ENCODE measurements at places on chromosomes 7 and 10.
A peak's percentile ranks its signal among the peaks of the same experiment; 100 is the strongest.

- DNase-seq: no peak
Measured at GRCh38 chr7:74121401-74122249, 38.0 kb downstream of the LIMK1 start.

DNA sequence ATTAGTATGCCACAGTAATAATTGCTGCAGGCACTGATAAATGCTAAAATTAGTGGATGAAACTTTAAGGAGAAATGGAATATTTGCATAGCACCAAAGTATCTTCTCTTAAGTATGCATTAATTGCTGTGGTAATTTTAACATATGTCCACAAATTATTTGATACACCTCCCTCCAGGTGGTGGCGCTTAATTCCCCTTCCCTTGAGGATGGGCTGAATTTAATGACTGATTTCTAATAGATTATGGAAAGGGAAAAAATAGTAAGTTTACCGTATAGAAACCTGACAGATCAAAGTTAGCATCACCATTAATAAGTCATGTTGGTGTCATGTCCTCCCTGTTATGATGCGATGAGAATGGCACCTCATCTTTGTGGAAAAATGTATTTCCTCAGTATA lies 519.2 kb downstream of the TFEC start:
- DNase-seq: no peak

DNA sequence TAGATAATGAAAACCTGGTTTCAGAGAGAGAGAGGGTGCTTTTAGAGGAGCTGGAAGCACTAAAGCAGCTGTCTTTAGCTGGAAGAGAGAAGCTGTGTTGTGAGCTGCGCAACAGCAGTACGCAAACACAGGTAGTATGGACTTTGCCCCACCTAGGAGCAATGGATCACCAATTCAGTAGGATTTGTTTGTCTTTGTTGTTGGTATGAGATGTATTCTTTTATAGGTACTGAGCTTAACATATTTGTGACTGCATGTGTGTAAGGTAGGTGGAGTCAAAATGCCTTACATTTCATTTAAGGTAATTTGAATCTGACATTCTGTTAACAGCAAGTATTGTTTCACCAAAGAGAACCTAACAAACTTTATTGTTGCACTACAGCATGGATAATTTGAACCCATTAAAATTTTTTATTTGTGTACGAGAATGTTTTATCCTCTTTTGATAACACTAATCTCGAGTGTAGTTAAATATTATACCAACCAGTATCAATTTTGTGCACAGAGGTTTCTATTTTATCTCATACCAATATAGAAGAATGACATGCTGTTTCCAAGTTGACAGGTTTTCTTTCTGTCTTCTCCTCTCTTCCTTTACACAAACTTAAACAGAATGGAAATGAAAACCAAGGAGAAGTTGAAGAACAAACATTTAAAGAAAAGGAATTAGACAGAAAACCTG lies 92.1 kb downstream of the CYP51A1 start:
- DNase-seq: no peak

GRCh38 chr7:2524808-2525657 lies 5.5 kb downstream of the LFNG start:
- DNase-seq: no peak

DNA sequence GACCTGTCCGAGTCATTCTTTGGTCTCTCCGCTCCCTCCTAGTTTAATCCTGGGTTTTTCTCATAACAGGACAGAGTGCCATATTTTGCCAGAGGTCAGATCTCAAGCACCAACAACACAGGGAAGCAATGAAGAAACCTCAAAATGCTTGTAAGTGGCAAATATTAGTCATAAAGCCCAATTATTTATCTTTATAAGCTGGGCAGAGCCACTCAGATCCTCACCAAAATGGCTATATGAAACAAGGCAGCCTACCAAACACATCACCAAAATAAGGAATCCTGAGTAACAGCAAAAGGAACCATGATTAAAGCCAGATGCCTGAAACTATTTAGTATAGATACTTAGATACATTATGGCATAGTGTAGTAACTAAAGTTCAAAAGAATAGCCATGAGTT lies 4.7 kb downstream of the ECD start:
- DNase-seq: peak; percentile 24

GRCh38 chr7:37686556-37687345 lies 3.2 kb downstream of the GPR141 start:
- DNase-seq: no peak
